Suppressor macrophage treated with lipopolysaccharide for 1 hour (primary cell): ENCODE measurements at places on chromosomes 1 and 21.

DNA sequence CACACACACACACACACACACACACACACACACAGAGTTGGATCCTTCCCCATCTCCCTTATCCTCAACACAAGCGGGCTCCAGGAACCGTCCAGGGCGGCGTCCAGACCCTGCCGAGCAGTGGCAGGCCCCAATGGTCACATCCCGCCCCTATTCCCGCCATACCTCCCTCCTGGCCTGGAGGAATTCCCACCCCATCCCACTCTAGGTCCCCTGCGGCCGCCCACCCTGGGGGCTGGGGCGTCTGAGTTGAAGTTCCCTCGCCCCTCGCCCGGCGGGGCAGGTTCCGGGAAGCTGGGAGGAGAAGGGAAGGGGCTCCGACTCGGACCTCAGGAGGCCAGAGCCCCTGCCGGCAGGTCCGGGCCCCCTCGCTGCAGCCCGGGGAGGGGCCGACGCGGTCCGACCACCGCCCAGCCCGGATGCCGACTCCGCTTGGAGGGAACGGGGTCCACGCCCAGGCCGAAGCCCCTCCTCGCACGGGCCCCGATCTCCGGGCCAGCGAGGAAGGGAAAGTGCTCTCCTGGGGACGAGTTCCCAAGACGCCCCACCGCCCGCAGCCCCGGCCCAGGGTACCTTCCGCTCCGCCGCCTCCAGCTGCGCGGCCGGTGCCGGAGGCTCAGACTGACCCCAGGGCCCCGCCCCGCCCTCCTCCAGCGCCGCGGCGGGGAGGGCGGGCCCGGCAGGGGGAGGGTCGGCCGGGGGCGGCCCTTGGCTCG lies at the start of gene RHOC:
Gene RHOC (minus strand): TSS at position 623 of the 716 bp plus-strand sequence. CDS start 3,328 bp downstream, outside the sequence.
- peak; percentile 83 for DNase-seq

DNA sequence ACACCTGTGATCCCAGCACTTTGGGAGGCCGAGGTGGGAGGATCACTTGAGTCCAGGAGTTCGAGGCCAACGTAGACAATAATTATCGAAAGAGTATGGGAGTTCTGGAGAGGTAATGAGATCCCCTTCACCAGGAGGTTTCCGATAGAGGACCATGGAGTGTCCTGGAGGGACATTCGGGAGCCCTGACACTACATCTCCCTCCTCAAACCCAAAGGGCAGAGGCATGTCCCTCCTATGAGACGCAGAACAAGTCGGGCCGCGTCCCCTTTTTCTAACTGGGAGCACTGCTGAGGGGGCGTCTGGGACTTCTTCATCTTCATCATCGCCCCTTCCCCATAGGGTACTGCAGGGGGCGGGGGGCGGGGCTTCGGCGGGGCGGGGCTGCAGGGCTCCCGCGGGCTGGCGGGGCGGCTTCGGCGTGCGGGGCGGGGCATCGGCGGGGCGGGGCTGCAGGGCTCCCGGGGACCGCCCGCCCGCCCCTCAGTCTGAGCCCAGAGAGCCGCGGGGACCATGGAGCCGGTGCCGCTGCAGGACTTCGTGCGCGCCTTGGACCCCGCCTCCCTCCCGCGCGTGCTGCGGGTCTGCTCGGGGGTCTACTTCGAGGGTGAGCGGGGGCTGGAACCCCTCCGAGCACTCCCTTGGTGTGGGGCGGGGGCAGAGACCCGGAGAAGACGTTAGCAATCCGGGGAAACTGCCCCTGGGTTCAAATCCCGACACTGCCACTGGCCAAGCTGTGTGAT lies at the start of gene THEMIS2:
Gene THEMIS2 (plus strand): TSS at position 486 of the 743 bp plus-strand sequence. CDS start 28 bp downstream, at position 514.
- peak; percentile 94 for DNase-seq

- no peak for DNase-seq
Observed at GRCh38 chr21:37848721-37849490, 67.4 kb downstream of the KCNJ6 start.

GRCh38 chr1:224506141-224506814 lies 71.7 kb upstream of the WDR26 start:
- DNase-seq, result no peak

DNA sequence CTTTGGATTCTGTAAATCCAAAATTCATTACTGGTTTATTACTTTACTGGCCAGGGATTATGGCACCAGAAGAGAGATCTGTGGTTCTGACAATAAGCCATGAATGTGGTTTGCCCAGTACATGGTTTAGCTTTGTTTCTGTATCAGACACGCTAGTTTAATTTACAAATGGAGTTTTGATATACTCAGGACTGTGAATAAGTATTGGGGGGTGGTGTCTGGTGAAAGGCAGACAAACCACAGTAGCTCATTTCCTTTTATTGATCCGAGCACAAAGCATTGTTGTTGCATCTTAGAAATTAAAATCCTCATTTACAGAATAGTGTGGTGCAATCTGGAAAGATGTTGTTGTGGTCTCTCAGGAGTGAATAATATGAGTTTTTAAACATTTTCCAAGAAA lies 96.0 kb downstream of the ST6GALNAC3 start:
- DNase-seq, result no peak

DNA sequence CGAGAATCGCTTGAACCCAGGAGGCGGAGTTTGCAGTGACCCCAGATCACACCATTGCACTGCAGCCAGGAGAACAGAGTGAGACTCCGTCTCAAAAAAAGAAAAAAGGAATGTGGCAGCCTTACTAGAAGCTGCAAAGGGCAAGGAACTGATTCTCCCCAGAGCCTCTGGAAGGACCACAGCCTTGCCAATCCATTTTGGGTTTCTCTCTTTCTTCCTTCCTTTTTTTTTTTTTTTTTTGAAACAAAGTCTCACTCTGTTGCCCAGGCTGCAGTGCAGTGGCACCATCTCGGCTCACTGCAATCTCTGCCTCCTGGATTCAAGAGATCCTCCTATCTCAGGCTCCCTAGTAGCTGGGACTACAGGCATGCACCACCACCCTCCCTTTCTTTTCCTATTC lies 9.9 kb upstream of the IFNGR2 start:
- no peak for DNase-seq

DNA sequence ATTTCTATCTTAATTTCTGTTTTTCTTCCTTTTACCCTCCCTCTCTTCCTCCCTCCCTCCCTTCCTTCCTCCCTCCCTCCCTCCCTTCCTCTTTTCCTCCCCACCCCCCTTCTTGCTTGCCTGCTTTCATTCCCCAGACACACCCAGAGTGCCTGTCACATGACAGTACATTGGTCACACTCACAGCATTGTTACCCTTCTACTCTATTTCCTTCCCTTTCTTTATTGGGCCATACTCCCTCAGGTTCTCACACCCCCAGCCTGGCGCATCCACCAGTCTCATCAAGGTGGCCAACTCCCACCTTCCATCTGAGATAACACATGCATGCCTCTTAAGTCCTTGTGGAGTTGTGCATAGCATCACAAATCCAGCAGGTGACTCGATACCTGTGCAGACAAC lies 10.9 kb downstream of the TMPRSS3 start:
- peak; percentile 33 for DNase-seq

DNA sequence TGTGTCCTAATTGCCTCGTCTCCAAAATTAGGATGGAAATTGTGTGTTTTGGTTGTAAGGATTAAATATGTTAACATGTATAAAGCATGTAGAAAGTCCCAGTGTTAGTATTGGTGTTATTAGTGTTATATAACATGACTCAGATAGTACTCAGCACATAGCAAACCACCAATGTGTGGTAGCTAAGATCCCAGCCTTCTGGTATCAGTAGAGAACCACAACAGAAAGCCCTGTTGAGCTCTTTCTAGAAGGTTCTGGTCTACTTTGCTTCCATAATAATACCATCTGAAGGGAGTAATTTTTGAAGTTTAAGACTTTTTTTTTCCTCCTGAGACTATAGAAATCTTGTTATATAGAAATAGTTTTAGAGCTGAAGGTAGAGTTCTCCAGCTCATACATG lies 259.3 kb upstream of the SGIP1 start:
- DNase-seq, result no peak

- DNase-seq, result no peak
Observed at GRCh38 chr1:161044535-161044907, 1.3 kb downstream of the USF1 start.

DNA sequence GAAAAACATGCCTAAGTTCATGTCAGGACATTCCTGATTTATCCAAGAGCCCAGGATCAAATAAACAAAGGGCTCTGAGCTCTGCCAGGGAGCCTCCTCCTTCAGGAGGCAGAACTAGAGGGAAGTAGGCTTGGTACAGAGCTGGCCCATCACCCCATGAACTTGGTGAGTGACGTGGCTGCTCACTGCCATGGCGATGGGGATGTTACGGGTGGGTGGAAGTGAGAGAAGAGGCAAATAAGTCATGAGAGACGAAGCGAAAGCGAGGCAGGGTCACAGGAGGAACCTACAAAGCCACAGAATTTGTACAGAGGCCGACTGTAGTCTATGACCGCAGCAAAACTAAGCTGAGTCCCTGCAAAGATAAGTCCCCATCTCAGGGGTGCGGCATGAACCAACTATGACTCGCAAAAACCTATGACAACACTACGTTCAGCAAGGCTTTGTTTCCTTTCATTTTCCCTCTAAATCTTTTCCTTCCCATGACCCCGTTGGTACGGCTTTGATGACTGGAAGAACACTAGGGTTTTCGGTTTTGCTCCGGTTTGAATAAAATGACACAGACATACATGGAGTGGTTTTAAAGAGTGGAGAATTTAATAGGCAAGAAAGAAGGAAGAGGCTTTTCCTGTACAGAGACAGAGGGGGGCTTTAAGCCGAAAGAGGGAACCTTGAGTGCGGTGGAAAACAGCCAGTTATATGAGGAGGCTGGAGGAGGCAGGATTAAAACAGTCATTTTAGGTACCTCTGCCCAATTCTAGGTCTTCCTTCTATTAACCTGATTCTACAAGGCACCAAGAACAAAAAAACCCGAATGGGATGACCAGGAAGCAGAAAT lies 74.1 kb downstream of the CD46 start:
- DNase-seq, result peak; percentile 98

GRCh38 chr1:87523466-87523865 lies 194.8 kb downstream of the LMO4 start:
- no peak for DNase-seq

DNA sequence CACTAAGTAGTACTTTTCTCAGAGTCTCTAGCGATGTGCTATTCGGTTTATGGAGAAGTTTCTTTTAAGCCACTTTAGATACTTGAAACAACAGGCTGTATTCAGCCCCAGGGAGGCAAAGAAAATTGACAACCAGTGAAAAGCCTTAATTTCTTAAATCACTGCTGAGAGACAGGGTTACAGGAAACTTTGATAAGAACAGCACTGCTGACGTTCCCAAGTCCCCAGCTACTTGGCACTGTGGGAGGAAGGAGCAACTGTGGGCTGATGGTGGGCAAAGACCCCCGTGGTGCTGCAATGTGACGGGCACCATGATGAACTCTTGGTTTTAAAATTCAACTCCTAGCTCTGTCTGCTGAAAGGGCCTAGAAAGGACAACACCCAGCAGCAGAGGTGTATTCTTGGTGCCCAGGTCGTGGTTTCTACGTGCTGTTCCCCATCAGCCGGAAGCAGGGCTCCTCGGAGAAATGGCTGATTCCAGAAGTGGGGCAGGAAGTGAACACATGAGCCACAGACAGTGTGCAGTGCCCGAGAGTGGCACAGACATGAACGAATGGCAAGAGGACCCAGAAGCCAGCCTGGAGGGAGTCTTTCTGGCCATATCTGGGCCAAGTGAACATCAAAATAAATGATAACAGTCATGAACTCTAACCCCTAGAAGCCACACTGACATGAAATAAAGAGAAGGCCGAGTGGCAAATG lies 5.3 kb downstream of the PTTG1IP start:
- no peak for DNase-seq

GRCh38 chr1:29903548-29904166 lies 667.3 kb downstream of the PTPRU start:
- peak; percentile 35 for DNase-seq

DNA sequence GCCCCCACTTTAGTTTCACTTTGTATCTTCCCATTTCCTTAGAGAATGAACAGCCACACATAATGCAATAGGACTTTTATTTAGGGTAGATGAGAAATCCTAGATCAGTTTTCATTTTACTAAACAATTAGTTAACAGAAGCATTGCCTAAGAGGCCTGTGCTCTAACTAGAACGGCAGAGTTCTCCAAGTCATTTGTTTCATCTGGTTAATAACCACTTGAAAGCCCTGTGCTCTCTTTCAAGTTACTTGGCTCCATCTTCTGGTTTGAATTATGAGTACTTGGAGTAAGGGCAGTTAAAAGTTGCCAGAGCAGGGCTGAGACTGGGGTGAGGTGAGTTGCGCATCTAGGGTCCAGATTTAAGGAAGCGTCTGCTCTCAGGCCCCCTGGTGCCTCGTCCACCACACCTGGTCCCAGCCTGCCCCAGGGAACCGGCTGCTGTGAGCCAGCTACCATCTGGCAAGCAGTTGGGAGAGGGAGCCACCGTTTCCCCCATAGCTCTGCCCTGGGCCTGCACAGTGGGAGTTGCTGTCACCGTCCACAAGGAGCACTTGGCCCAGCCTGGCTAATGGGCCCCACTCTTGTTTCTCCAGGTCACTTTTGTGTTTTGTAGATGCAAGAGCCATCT lies 18.1 kb upstream of the SLC44A3 start:
- DNase-seq, result peak; percentile 82

DNA sequence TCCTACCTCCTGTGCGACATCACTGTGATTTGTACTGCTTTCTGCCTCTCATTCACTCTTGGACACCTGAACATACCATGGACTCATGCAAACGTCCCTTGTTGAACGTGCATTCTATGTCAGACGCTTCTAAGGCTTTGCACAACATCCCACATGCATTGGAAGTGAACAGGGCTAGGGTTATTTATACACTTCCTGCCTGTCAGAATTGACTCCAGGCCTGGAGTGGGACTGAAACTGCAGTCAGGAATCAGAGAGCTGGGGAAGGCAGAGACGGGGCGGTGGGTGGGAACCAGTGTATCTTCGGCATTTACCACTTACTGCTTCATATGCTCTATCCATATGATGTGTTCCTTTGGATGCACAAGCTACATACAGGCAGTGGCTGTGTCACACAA lies 81.4 kb upstream of the GALNT2 start:
- DNase-seq, result no peak

DNA sequence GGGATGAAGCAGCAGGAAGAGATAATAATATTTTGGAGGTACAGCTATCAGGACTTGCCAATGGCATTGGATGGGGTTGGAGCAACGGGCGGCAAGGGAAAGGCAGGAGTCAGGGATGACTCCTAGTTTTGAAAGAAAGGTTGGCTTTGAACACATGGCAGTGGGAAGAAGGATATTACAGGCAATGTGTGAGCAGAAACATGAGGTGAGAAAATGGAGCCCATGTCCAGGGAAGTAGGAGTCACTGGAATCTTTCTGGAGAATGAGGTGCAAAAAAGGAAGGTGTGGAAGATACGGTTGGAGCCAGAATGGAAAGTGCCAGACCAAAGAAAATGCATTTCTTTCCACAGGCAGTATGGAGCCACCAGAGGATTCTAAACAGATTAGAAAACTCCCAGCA lies 288.5 kb upstream of the KAZN start:
- DNase-seq, result no peak

DNA sequence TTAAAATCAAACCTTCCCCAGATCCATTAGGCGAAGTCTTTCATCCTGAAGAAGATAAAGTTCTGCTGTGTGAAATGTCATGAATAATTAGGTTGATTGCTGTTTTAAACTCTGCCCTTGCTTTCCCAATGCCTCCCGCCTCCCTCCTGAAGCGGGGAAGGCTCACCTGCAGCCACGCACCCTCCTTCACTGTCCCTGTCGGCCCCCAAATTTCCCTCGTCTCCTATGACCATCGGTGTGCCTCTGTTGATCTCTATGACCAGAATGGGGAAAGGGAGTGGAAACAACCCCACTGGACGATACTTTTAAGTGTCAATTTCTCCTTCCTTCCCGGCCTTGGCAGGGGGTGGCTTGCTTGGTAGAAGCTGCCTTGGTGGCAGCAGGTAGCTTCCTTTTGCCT lies 35.1 kb downstream of the LHX4 start:
- DNase-seq, result no peak

- DNase-seq, result no peak
Observed at GRCh38 chr1:25900219-25900618, 6.0 kb downstream of the STMN1 start.

- DNase-seq, result no peak
Observed at GRCh38 chr1:233189526-233189925, 106.0 kb downstream of the PCNX2 start.
